ENCODE measurements at places on chromosomes 5 and 9.
A peak's percentile ranks its signal among the peaks of the same experiment; 100 is the strongest.

DNA sequence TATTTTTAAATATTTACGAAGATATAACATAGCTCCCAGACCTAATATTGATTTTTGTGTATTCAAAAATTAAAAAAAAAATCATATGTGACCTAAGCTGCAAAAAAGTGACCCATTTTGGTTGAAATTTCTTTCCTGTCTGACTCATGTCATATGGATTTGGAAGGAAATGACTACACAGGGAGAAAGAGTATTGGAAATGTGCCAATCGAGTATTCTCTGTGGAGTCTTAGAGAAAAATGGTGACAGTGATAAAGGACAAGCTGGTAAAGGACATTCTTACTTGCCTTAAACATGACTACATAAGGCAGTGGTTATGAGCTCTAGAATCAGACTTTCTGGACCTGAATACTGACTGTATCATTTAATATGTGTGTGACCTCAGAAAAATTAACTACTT, 262.9 kb upstream of the PTPRD start:
- no peak for DNase-seq

- no peak for DNase-seq
Measured at GRCh38 chr9:120336021-120336752, 243.8 kb downstream of the CDK5RAP2 start.

DNA sequence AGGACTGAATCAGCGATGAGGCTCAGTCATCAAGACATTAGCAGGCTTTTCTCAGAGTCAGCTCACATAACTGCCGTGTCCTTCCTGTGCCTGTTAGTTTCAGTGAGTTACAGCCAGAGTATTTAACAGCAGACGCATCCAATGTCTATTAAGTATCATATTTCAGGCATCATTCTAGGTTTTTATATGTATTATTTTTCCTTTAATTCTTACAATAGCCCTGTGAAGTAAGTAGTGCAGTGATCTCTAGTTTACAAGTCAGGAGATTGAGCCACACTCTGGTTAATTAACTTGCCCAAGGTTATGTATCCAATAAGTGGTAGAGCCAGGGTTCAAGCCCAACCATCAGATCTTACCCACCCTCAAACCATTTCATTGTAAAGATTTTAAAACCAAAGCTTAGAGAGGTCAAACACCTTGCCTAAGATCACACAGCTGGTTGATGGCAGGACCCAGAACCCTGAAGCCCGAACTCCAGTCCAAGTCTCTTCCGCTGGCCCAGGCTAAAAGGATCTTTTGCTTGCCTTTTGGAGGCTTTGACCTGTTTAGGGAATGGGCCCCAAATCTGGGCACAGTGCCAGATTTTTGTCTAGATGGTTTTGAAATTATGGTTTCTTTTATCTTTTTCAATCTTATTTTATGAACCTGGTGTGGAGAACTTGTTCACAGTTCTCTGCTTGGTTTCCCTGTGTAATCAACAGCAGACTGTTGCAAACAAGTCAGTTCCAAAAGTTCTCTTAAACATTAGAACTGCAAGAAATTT, 261.2 kb upstream of the CLINT1 start:
- DNase-seq, result no peak

GRCh38 chr5:52758014-52758413, 29.7 kb upstream of the ITGA1 start:
- no peak for DNase-seq

- DNase-seq, result no peak
Measured at GRCh38 chr5:41649659-41650058, 139.3 kb upstream of the PLCXD3 start.

DNA sequence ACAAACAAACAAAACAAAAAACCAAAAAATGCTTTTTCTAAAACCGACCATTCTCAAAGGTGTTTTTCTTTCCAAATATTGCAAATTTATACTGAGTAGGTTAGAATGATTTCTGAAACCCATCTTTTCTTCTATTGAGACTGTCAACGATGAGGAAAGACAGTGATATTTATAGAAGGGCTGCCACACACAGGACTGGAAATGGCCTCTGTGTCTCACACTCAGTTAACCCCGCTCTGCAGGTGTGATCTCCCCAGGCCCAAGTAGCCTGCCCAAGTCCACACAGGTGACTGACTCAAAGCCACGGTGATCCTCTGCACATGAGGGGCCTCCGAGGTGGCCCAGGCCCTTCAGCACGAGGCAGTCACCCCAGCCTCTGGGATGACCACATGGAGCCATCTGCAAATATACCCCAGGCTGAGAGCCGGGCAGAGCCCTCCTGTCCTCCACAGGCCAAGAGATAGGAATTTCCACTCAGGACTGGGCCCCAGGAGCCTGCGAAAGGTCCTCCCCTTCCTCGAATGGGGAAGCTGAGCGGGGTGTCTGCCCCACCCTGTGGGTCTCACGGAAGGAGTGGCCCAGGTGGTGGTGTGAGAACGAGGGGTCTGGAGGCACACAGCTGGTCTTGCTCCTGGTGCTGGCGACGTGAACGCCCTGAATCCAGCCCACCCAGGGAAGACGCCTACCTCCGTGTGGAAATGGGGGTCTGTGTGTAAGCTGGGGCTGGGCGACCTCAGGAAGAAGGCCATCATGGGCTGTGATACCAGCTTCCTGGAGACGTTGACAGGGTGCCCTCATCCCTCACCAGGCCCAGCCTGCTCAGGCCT, 53.0 kb upstream of the PHYKPL start:
- no peak for DNase-seq

DNA sequence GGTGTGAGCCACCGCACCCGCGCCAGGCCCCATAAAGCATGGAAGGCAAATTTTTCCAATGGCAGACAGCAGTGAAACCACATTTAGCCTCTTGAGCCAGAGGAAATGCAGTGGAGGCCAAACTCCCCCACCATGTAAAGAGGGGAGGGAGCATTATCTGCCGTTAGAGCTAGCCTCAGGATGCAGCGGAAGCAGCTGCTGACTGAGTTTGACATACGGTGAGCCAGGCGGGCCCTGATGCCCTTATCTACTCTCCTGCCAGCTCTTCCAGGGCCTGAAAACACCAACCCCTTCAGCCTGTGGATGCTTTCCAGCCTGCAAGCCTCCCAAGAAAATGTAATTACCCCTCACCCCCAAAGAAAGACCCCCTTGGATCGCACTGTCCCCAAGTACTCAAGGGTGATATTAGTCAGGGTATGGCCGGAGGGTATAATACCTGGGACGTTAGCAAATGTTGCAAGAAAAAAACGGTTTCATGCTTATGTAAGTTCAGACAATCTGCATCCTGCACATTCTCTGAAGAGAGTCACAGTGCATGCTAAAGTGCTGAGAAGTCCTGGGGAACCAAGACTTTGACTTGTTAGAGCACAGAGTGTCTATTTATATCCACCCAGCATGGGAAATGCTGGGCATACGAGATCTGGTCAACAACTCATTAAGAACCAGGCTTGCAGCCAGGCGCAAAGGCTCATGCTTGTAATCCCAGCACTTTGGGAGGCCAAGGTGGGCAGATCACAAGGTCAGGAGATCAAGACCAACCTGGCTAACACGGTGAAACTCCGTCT, 11.3 kb upstream of the GGTA1 start:
- DNase-seq, result no peak

- no peak for DNase-seq
Measured at GRCh38 chr5:16642867-16643266, 26.1 kb upstream of the RETREG1 start.

DNA sequence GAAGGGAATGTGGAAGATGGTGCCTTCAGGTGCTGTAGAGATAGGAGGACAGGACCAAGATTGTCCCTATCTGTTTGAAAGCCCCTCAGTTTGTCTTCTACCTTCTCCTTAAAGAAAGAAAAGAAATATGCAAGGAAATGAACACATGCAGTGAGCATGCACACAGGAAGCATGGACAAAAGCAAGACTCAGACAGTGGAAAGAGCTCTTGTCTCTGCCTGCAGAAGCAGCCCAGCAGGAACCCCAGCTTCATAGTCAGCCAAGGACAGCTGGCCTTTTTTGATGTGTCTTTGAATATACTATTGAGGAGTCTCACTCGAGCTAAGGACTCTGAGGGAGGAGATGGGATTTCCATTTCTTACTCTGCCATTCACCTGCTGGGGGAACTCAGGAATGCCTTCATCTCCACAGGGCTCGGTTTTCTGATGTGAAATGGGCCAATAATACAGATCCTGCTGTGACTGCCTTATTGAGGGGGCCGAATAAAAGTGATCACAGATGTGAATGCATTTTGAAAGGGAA, 132.5 kb upstream of the ADRA1B start:
- no peak for DNase-seq

DNA sequence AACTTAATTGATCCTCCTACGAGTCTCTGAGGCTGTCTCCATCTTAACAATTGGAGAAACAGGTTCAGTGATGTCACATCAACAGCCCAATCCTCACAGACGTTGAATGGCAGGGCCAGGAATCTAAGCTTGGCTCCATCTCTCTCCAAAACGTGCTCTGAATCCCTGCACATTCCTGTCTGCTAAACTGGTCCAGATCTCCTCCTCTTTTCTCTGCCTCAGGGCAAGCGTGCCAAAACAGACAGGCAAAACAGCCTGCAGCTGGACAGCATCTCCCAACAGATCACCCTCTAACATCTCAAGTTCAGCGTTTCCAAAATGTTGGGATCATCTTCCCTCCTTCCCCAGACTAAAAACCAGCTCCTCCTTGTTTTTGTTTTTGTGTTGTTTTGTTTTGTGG, 6.6 kb downstream of the FBP1 start:
- DNase-seq, result no peak

DNA sequence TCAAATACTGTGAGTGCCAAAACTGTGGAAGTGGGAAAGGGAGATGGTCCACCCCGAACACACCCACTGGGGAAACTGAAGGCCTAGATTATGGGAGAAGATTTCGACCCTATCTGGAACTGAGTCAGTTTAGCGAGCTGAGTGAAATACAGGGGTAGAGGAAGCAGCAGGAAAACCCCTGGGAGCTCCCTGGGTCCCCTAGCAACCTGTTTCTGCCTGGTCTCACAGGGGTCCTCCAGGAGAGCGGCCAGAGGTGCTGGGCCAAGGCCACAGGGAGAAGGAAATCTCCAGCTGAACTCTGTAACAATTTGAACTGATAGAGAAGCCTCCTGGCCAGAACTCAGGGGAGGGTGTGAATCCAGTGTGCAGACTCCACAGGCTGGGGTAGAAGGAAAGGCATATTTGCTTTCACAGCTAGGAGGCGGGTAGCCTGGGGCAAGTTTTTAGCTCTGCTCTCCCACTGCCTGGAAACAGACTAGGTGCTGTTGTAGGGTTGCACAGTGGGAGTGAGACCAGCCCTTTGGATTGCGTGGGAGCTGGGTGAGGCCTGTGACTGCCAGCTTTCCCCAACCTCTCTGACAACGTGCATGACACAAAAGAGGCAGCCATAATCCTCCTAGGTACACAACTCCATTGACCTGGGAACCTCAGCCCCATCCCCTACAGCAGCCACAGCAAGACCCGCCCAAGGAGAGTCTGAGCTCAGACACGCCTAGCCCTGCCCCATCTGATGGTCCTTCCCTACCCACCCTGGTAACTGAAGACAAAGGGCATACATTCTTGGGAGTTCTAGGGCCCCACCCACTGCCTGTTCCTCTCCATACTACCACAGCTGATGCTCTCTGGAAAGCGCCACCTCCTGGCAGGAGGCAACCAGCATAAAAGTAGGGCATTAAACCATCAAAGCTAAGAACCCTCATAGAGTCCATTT, 78.8 kb upstream of the GPBP1 start:
- peak; percentile 42 for DNase-seq

DNA sequence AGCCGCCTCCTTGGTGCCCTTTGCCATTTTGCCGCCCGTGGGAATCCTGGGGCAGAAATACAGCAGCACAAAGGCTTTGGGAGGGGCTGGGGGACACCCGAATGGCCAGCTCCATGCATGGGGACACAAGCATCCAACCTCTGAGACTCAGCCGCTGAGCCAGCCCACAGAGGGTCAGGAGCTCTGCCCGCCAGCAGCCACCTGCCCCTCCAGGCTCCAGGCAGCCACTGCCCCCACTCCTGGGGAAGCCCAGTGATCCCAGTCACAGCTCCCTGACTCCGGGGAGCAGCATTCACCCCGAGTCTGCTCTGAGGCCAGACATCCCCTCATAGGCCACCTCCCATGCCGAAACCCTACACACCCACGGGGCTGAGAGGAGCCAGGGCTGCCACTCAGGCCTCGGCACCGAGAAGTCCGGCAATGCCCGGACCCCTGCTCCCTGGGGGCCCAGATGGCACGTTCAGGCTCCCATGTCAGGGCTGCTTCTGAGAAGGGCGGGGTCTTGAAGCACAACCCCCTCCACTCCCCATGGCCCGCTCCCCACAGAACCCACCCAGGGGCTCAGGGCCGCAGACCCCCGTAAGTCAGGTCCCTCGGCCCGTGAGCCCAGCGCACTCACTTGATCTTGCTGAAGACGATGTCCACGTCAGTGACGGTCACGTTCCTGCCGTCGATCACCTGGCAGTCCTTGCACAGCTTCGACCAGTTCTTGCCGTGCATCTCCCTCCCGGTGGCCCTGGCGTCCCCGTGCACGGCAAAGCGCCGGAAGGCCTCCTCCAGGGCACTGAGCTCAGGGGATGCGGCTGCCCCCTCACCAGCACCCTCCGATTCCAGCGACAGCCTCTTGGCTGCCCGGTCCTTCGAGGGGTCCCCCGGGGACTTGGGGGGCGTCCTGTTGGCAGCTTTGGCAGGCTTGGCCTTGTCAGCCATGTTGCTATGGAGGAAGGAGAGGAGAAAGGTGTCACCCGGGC, 15.7 kb downstream of the TPPP start:
- DNase-seq, result no peak

GRCh38 chr9:652914-653313, 188.6 kb upstream of the DMRT1 start:
- no peak for DNase-seq

GRCh38 chr9:34884747-34885189, 73.3 kb upstream of the PHF24 start:
- DNase-seq, result peak; percentile 32

DNA sequence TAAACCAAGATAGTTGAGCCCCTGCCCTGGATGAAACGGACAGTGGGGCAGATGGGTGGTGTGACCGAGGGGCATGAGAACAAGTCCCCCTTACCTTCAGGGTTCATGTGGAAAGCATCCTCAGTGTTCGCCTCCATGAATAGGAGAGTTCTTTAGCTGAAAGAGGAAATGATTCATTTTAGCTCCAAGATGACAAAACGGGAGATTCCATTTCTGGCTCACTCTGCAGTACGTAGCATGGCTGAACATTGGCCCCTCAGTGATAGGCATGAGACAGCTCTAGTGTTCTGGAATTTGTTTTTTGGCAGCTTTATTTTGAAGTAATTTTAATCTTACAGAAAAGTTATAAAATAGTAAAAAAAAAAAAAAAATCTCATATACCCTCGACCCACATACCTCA, 70.2 kb upstream of the AGXT2 start:
- no peak for DNase-seq

DNA sequence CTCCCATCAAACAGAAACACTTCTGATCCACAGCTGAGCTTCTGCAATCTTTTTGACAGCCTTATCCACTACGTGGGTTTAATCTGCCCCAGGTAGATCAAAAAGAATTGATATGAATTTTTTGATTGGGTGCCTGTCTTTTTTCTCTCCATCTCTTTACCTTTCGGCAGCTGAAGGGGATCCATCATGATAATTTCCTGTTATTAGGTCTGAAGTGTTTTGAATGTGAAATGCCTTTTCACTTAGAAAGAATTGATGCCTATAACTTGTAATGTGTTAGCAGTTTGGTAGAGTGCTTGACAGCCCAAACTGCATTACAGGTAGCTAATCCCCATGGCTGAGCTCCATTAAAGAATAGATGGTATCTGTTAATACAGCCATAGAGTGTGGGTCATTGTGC, 745.4 kb downstream of the TLR4 start:
- DNase-seq, result no peak

Measured in SW480 (cell line).